ENCODE measurements at places on chromosomes 11 and 22.
A peak's percentile ranks its signal among the peaks of the same experiment; 100 is the strongest.

DNA sequence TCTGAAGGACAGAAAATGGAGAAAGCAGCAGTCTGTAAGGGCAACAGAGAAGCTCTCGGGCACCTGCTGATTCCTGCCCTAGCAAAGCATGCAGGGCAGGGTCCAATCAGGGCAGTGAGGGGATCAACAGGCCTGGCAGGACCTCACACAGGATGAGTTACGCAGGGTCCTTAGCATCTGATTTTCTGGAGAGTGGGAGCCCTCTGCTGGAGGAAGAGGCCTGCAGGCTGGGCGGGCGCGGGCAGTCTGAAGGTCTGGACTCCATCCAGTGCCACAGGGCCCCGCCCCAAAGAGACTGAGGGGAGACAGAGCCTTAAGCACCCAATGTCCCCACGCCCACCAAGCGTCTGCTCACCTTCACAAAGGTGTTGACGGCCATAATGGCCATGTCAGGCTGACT, 28.9 kb downstream of the AP1B1 start:
- no peak for DNase-seq

DNA sequence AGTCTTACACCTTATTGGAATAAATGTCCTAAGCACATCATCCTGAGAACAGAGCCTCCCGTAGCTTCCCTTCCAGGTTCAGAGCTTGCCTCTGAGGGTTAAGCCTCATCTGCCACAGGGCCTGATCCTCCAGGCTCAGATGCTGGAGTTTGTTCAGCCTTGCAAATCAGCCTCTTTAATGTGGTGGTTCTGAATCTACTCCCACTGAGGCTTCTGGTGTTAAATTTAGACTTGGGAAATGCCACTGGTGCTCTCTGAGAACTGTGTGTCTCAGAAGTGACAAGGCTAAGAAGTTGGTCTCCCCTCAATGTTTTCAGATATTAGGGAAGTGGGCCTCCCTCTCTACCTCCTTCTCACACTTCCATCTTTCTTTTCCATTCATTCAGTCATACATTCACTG, 68.7 kb downstream of the CCDC81 start:
- no peak for DNase-seq

DNA sequence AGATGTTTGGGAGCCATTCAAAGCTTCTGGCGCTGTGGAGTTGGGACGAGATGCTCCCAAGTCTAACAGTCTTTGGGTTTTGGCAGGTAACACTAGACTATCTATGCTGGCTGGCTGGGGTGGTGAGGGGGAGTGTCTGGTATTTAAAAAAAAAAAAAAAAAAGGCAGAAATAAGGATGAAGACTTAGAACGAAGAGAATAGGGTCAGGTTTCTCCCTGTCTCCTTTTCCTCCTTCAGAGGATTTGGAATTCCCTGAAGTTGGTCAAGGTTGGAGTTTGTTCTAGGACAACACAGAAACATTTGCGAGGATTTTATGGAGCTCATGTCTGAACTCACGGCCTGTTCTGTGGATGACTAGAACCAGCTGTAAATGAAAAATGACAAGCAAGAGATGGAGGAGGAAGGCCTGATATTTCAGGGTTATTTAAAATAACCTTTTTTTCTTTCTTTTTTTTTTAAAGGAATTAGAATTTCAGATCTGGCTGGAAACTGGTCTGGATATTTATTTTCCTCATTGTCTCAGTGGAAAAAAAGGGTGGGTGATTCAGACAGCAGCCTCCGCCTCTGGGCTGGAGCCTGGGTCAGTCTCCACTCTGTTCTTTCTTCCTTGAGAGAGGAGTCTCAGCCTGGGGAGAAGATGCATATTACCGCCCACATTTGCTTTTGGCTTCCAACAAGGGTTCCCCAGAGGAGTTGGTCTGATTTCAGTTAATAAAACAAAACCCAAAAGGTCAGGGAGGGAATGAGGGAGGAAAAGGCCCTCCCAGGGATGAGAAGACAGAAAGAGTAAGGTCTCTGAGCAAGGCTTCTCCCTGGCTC, 80.1 kb downstream of the USP35 start:
- no peak for DNase-seq

DNA sequence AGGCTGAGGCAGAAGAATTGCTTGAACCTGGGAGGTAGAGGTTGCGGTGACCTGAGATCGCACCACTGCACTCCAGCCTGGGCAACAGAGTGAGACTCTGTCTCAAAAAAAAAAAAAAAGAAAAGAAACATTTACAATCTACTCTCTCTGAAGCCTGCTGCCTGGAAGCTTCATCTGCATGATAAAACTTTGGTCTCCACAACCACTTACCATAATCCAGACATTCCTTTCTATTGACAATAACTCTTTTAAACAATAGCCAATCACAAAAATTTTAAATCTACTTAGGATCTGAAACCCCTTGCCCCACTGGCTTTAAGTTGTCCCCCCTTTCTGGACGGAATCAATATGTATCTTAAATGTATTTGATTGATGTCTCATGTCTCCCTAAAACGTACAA, 25.0 kb upstream of the HTR3A start:
- DNase-seq = no peak

DNA sequence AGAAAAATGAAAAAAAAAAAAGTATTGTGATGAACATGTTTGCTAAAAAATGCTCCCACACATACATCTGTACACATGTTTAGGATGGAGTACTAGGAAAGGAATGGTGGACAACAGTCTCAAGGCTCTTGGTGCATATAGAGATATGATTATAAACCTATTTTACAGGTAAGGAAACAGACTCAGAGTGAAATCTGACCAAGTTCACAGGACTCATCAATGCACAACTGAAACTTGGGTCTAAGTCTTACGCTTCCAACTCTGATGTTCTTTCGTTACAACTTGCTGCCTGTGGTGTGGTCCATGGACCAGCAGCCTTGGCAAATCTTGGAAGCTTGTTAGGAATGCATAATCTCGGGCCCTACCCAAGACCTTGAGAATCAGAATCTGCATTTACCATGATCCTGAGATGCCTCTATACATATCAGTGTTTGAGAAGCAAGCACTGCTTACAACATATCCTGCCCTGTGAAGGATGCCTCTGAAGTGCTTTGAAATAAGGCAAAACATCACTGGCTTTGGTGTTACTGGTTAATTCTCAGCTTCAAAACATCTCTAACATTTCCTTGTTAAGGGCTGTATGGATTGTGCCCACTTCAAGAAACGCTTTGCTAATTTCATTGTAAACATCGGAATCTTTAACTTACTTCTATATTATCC, 39.9 kb upstream of the NUP160 start:
- no peak for DNase-seq

DNA sequence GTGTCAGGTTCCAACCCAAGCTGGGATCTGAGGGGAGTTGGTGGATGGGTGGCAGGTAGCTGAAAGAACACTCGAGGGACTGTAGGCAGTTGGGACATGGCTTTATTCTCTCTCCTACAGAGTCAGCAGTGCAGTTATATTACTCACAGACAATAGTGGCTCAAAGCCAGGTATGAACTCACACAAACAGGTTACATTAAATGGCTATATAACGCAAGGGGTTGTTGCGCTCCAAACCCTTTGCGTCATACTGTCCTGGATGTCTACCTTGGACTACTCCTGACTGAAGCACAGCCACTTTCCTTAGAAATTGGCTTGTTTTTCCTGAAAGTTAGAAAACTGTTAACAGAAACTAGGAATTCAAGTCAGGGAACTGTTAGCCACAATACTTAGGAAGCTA, 66.4 kb upstream of the OR4B1 start:
- no peak for DNase-seq

- peak; percentile 52 for DNase-seq
Observed at GRCh38 chr11:125062931-125063428, at the start of gene SLC37A2. Gene SLC37A2 (plus strand): TSS chr11:125063305. CDS start chr11:125063368, 63 bp downstream.

GRCh38 chr11:117931971-117932370, 2.8 kb upstream of the TMPRSS13 start:
- DNase-seq = peak; percentile 17

- DNase-seq = no peak
Observed at GRCh38 chr11:33539751-33540150, 160.9 kb downstream of the C11orf91 start.
